ENCODE measurements at places on chromosomes 7 and 10. TPM values are rescaled to one million over a fixed set of nuclear protein-coding genes. Genes with fewer than 3 reads are reported as not detected.

DNA sequence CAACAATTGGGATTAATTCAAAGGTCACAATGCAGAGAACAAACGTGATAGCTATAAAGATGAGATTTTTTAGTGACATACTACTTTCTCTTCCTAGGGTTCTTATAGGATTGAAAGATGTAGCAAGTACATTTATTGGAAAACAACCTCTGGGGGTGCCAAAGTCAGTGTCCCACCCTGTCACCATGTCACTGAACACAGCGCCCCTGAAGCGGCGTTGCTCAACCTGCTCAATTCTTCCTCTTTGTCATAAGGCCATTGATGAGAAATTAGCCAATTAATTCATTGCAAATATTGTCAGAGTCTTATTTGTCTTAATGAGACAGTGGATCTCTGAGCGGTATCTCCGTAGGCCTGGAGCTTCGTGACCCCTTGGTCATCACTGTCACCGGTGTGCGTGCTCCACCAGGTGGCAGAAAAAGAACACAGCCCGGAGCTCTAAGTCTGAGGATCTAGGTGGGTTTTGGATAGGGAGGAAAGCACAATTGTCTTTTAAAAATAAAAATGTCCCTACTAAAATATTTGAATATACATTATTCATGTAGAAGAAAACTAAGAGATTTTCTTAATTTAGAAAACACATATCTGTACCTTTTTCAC is 362.6 kb downstream of the PAXIP1 start:
- DNase-seq: no peak

The SAP25 gene
- 54.3 TPM for total RNA-seq

The PON3 gene
- total RNA-seq: not detected

GRCh38 chr7:140810830-140811556 is 113.7 kb downstream of the BRAF start:
- peak; percentile 39 for DNase-seq

DNA sequence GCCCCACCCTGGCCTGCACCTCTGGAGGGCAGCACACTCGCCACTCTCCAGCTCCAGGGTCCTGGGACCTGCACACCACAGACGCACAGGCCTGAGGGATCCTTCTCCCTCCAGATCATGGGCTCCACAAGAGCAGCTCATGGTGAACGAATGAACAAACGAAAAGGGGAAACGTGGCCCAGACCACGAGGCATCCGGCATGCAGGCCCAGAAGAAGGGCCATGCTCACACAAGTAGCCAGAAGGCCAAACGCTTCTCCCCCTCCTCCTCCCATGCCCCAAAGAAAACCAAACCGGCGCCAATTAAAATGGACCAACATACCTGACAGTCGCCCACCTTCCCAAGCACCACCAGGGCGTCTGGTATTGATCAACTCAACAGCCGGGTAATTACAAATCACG is 30.4 kb downstream of the MAD1L1 start:
- no peak for DNase-seq

- no peak for DNase-seq
These were observed 38.7 kb downstream of the A1CF start for GRCh38 chr10:50846753-50847152.

The NODAL gene
- total RNA-seq: not detected

GRCh38 chr7:129561677-129562359 is 49.7 kb upstream of the NRF1 start:
- no peak for DNase-seq

GRCh38 chr10:67959839-67960476 is 75.5 kb downstream of the SIRT1 start:
- no peak for DNase-seq

- no peak for DNase-seq
These were observed 26.3 kb upstream of the SH3PXD2A start for GRCh38 chr10:103881416-103882284.

- no peak for DNase-seq
These were observed 137.7 kb downstream of the CNOT4 start for GRCh38 chr7:135372222-135372621.

DNA sequence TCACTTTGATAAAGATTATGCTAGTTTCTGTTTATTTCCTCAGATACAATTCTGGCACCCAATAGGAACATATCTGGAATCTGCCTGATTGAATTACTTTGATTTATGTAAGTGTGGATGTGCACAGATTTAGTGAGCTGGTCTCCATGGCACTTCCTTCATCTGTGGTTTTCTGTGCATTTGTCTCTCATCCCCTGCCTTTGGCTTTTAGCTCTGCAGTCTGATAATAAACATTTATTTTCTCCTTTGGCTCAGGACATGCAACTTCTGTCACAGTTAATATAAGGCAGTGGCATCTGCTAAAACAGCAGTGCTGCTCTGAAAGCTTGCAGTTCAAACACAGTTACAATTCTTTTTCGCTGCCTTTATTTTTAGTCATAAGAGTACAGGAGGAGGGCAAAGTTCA is 273.7 kb upstream of the CHRM2 start:
- no peak for DNase-seq

The GNAT3 gene
- total RNA-seq: not detected

The CLDN4 gene
- 0.25 TPM for total RNA-seq

The TRIM50 gene
- total RNA-seq: not detected

The ELFN1 gene
- total RNA-seq: not detected

DNA sequence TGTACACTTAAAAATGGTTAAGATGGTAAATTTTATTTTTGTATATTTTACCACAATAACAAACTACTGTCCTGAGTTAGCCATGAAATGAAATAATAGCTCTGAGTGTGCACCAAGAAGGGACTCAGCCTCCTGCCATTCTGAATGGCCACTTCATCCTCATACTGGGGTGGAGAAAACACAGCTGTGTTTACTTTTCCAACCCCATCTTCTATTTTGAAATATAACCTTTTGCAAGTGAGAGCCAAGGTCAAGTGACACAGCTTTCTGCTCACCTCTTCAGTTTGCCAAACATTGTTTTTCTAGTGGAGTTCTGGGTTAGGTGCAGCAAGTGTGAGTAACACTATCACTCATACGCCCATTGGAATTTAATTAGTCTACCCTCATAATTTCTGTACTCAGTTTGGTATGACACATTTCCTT is 107.4 kb upstream of the GLCCI1 start:
- no peak for DNase-seq

DNA sequence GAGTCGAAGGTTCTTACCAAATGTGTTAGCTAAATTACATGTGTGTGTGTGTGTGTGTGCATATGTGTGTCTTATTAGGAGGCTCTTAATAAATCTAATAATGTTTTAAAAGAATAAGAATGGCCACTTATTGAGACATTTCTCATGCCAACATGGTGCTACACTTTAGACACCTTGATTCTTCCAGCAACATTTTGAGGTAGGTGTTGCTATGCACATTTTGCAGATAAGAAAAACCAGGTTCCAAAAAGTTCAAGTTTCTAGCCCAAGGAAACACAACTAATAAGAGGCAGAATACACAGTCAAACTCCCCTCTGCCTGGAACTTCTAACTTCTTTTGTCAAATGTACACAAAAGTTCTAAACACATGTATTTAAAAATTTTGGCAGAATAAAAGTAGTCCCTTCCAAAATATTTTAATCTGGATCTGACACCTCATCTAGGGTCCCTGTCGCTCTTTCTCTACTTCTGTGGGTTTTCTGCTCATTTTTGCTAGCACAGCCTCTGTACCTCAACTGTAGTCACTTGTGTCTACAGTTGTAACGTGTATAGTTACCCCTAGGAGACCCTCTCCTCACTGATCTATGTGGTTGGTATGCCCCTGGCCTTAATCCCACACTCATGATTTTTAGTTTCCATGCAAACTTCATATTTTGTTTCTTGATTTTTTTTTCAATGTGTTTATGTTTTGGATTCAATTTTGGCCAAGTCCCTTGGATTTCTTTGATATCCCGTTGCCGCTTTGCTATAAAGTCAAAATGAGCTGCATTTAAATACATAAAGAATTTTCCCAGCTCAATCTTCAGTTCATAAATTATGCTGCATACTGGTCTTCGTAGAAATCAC is 4.3 kb downstream of the ANKRD1 start:
- DNase-seq: no peak

- no peak for DNase-seq
These were observed 4.3 kb upstream of the KCNMA1 start for GRCh38 chr10:77641788-77642397.

The KCNMA1 gene
- 0.39 TPM for total RNA-seq

The CREB5 gene
- total RNA-seq: not detected

DNA sequence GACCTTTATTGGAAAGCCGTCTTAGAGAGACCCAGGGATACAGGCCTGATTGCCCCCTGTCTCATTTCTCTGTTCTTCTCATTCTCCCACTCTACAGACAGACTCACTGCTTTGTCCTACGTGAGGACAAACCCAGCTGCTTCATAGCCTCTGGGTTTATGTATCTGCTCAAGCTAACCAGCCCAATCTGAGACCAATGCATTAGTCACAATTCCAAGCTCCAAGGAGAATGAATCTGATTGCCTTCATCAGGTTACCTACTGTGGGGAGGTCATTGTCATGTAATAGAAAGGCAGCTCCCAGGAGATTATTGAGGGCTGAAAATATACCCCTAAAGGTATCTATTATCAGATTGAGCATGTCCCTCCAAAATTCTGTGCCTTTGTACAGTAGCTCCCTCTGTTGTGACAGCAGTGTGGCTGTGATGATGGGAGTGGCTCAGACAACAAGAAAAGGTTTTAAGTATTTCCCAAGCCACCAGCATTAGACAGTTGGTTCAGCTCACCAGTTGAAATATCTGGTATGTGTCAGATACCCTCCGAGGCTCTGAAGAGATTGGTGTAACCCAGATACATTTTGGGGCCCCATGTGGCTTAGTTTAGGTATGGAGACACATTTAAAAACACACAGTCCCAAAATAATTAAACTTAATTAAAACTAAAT is 123.1 kb upstream of the EEPD1 start:
- DNase-seq: no peak

The SEMA3C gene
- 0.30 TPM for total RNA-seq

DNA sequence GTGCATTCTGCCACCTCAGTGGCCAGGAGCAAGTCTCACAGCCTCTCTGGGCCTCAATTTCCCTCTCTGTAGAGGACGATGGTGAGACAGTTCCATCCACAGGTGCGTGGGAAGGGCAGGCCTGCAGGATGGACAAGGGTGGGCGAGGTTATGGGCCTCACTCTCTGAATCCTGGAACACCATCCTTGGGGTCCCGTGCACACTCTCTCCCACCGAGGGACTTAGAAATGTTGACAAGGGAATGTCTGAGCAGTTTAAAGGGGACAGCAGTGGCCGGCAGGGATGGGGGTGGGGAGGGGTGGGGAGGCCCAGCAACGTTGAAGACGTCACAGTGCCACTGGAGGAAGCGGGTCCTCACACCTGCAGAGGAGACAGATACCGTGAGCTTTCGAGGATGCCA is 111.5 kb downstream of the FOXL3 start:
- no peak for DNase-seq

DNA sequence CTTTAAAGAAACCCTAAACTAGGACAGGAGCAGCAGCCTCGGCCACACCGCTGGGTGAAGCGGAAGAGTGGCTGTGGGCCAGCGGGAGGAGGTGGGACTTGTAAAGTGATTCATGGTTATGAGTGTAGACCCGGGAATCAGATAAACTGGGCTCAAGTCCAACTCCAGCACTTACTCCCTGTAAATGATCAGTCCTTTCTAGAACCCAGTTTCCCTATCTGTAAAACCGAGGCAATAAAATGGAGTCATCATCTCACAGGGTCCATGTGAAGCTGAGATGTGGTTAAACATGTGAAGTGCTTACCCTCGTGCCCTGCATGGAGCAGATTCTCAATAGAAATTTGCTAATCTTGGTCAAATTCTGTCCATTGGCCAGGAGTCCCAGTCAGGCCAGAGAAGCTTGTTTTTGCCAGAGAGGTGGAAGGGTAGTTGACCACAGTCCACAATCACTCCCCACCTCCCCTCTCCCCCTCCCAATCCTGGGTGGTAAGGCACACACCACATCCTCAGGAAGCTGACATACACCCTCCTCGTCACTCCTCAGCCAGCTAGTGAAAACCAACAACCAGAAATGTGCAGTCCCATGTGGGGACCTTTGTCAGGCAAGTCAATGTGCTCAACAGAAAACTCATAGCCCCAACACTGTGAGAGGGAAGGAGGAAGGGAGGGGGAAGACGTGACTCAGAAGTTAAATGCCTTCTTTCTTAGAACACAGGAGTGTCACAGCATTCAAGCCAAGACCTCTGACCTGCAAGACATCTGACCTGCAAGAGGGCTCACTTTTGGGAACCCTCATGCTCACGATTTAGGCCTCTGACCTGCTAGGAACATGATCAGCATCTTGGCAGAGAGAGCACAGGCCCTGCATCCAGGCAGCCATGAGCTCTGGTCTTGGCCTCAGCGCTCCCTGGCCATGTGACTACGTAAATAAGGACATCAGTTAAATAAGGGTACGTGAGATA is 145.1 kb downstream of the PLXNA4 start:
- peak; percentile 69 for DNase-seq

The NRG3 gene
- total RNA-seq: not detected
